ENCODE measurements at places on chromosomes 11 and 22. TPM values are rescaled to one million over a fixed set of nuclear protein-coding genes. Genes with fewer than 3 reads are reported as not detected.

TAF1D gene
- 26.0 TPM for total RNA-seq

GGTLC3 gene
- total RNA-seq, result not detected

DNA sequence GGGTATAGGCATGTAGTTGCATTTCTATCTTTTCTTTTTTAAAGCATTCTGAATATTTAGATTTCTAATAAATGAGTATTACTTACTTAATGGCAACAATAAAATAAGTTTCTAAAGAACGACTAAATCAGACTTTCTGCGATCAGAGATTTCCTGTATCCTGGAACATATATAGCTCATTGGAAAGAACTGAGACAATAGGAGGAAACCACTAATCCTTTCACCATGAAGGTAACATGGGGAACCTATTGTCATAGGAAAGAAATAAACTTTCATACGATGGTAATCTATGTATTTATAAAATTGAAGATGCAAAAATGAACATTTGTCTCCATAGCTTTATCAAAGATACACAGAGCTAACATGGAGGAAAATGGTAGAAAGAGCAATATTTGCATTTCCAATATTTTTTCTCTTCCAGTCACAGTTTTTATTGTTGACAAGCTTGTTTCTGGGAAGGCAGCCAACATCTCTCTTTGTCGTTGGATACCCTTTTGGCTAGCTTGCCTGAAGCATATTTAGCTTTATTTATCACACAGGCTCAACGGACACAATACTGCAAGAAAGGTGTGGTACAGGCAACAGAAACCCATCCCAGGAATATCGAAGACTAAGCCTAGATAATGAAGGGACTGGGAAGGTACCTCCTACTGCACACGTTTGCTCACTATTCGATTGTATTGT lies 293.3 kb upstream of the MPPED2 start:
- H3K36me3 ChIP-seq, result no peaks in the 10 kb centered on the region
- H3K27ac ChIP-seq, result peak overlapping the region; percentile 13
- H3K4me3 ChIP-seq, result peak overlapping the region; percentile 30
- DNase-seq, result no peak
- H3K4me1 ChIP-seq, result peaks cover 55% of the 10 kb centered on the region

GRCh38 chr11:2664791-2665525 lies 34.8 kb downstream of the KCNQ1OT1 start:
- H3K36me3 ChIP-seq, result peaks cover 6% of the 10 kb centered on the region
- H3K4me1 ChIP-seq, result no peaks in the 10 kb centered on the region
- H3K27ac ChIP-seq, result no peak overlapping the region
- no peak for DNase-seq
- H3K4me3 ChIP-seq, result no peak overlapping the region

GRCh38 chr22:46638601-46639431 lies 18.6 kb downstream of the GRAMD4 start:
- H3K4me3 ChIP-seq, result no peak overlapping the region
- H3K27me3 ChIP-seq, result no peaks in the 10 kb centered on the region
- DNase-seq, result no peak
- H3K36me3 ChIP-seq, result no peaks in the 10 kb centered on the region

RIBC2 gene
- not detected for total RNA-seq

- no peak for DNase-seq
- H3K4me3 ChIP-seq, result no peak overlapping the region
- no peak overlapping the region for H3K27ac ChIP-seq
- H3K27me3 ChIP-seq, result no peaks in the 10 kb centered on the region
- no peaks in the 10 kb centered on the region for H3K36me3 ChIP-seq
- no peaks in the 10 kb centered on the region for H3K4me1 ChIP-seq
Observed at GRCh38 chr11:107665018-107665417, 46.8 kb downstream of the SLN start.

GLYAT gene
- total RNA-seq, result 0.72 TPM

- peaks cover 31% of the 10 kb centered on the region for H3K27me3 ChIP-seq
- DNase-seq, result peak; percentile 0
- no peaks in the 10 kb centered on the region for H3K36me3 ChIP-seq
- no peaks in the 10 kb centered on the region for H3K4me1 ChIP-seq
- no peak overlapping the region for H3K27ac ChIP-seq
Observed at GRCh38 chr11:2276280-2277007, 6.1 kb upstream of the ASCL2 start.

DNA sequence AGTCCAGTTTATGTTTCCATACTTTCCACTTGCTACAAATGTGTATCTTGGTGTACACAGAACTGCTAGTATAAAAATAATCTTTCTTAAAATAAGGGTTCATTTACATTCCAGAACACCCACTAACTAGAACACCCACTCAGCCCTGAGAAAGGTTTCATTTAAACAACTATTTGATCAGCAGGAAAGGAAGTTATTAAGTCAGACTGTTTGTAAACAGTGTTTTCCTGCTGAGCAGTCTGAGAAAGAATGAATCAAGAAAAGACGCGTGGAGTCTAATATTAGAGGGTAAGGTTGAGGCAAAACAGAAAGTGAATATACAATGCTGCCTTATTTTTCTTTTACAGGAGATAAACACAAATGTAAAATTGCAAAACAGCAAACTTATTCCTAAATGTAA lies 32.7 kb downstream of the NARS2 start:
- H3K4me1 ChIP-seq, result peaks cover 21% of the 10 kb centered on the region
- H3K27me3 ChIP-seq, result no peaks in the 10 kb centered on the region
- DNase-seq, result no peak
- H3K36me3 ChIP-seq, result peaks cover 6% of the 10 kb centered on the region

DNA sequence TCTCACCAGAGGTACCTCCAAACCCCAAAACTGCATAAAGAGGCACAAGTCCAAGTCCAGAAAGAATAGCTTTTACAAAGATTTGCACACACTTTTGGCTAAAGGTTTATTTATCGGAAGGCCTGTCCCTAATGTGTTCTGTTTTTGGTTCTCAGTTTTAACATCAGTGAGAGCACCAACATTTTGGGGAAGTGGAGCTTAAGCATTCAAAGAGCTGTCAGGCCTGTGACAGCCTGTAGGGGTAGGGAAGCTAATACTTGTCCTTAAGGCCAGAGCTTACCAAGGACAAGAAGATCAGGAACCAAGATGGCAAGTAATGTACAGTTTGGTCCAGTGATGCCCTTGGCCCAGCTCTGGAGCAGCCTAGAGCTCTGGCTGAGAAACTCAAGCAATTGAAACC lies 38.9 kb upstream of the SCUBE2 start:
- H3K27me3 ChIP-seq, result no peaks in the 10 kb centered on the region
- H3K27ac ChIP-seq, result no peak overlapping the region
- H3K4me3 ChIP-seq, result no peak overlapping the region
- no peaks in the 10 kb centered on the region for H3K4me1 ChIP-seq

OPCML gene
- total RNA-seq, result 0.56 TPM

GRCh38 chr11:9530901-9531625 lies 42.4 kb upstream of the WEE1 start:
- no peak overlapping the region for H3K27ac ChIP-seq
- no peaks in the 10 kb centered on the region for H3K27me3 ChIP-seq
- peaks cover 12% of the 10 kb centered on the region for H3K4me1 ChIP-seq
- H3K4me3 ChIP-seq, result no peak overlapping the region
- H3K36me3 ChIP-seq, result no peaks in the 10 kb centered on the region
- DNase-seq, result no peak

GRCh38 chr11:114776956-114777355 lies 98.6 kb downstream of the NXPE2 start:
- no peaks in the 10 kb centered on the region for H3K36me3 ChIP-seq
- no peaks in the 10 kb centered on the region for H3K27me3 ChIP-seq
- DNase-seq, result no peak
- H3K4me3 ChIP-seq, result no peak overlapping the region
- H3K27ac ChIP-seq, result no peak overlapping the region

HRAS gene
- 58.1 TPM for total RNA-seq

- H3K27ac ChIP-seq, result peak within 1 kb of the TSS; percentile 46
- no peaks in the 10 kb centered on the region for H3K27me3 ChIP-seq
- H3K4me3 ChIP-seq, result peak within 1 kb of the TSS; percentile 50
- no peaks in the 10 kb centered on the region for H3K36me3 ChIP-seq
- peak; percentile 95 for DNase-seq
Observed at GRCh38 chr22:23144932-23145877, at the start of gene RAB36. TSS of gene RAB36 (plus strand) at chr22:23145477. CDS start at chr22:23146617, 1,140 bp downstream.

GRCh38 chr11:118436639-118437207 lies 431 bp downstream of the KMT2A start:
- peak; percentile 37 for DNase-seq
- H3K4me3 ChIP-seq, result peak overlapping the region; percentile 94
- H3K27ac ChIP-seq, result peak overlapping the region; percentile 93
- H3K36me3 ChIP-seq, result no peaks in the 10 kb centered on the region

MS4A2 gene
- total RNA-seq, result 0.23 TPM

- no peak for DNase-seq
Observed at GRCh38 chr11:119318240-119319135, 1.6 kb upstream of the MCAM start.

DNA sequence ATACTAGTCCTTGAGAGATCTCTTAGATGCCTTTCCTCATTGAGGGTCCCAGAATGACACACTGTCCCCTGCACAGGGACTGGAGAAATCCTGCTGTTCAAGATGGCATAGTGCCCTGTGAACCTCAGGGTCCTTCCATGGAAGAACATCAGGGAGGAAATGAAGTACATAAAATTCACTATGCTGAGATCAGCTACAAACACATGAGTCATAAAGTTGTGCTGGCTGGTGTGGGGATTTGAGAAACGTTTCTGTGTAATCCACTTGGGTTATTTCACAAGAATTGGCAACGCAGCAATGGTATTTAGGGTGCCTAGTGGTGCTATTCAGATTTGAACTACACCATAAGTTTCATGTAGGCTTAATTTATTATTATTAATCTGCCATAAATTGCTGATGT lies 174.4 kb downstream of the MAML2 start:
- peaks cover 3% of the 10 kb centered on the region for H3K4me1 ChIP-seq
- H3K4me3 ChIP-seq, result no peak overlapping the region
- H3K27me3 ChIP-seq, result no peaks in the 10 kb centered on the region
- DNase-seq, result no peak
- peak overlapping the region; percentile 36 for H3K27ac ChIP-seq

SLC17A6 gene
- not detected for total RNA-seq

DNA sequence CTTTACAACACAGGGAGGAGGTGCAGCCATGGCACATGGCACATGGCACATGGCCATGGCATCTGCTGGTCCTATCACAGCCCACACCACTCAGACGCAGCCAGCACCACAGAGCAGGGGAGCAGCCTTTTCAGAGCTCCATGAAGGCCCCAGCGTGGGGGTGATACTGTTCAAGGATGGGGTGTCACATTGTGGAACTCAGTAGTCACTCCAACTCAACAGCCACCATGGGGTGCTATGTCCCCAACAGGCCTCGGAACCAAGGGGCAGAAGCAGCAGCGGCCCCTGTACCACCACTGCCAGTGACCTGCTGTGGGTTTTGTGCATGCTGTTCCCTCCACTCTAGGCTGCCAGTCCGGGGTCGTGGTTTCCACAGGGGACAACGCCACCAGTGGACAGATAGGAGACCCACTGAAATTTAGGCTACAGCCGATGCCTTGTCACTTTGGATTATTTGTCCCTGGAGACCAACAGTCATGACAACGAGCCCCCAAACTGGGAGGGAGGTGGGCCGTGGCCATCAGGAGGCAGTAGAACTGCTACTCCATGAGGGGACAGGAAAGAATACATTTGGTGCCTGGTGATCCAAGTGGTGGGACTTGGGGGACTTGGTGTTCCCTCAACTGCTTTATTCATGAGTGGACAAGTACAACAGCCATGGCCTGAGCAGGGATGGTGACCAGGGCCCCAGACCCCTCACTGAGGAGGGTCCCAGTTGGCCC lies 30.4 kb upstream of the CD81 start:
- no peak for DNase-seq
- H3K36me3 ChIP-seq, result no peaks in the 10 kb centered on the region
- H3K27ac ChIP-seq, result no peak overlapping the region
- H3K4me1 ChIP-seq, result no peaks in the 10 kb centered on the region

DNA sequence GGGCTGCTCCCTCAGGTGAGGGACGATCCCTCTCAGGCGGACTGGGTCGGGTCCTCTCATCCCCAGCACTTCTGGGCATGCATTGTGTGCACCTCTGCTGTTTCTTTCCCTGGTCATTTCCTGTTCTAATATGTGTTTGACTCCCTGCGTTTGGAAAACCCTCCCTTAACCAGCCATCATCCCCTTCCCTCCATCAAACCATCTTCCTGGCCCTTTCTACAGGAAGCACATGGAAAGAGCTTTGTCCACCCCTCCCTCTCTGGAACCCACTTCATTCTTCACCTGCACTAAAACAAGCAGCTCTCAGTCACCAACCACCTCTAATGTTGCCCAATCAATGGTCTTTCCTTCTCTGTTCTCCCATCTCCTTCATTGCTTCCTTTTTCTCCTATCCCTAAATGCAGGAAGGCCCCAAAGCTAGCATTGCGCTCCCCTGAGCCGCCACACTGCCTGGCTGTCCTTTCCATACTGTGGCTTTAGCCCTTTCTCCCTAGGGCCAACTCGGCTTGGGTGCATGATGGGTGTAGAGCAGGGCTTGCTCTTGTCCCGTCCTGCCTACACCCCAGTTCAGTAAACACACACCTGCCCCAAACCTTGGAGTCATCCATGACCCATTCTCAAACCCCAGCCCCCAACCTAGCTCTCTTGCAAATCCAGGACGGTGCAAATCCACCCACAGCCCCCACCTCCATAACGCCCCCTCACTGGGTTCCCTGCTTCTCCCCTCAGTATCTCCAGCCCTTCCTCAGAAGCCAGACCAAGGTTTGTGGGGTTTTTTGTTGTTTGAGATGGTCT lies 5.4 kb upstream of the GAS2L1 start:
- DNase-seq, result no peak
- peaks cover 2% of the 10 kb centered on the region for H3K4me1 ChIP-seq
- H3K36me3 ChIP-seq, result peaks cover 10% of the 10 kb centered on the region

MACROD1 gene
- 113 TPM for total RNA-seq

GRIA4 gene
- not detected for total RNA-seq

GRCh38 chr11:66636411-66636810 lies 2.1 kb upstream of the RBM4 start:
- no peak for DNase-seq
- no peak overlapping the region for H3K4me3 ChIP-seq
- H3K27me3 ChIP-seq, result no peaks in the 10 kb centered on the region

- no peak overlapping the region for H3K4me3 ChIP-seq
- H3K36me3 ChIP-seq, result no peaks in the 10 kb centered on the region
- no peak overlapping the region for H3K27ac ChIP-seq
Observed at GRCh38 chr11:79392161-79392560, 48.7 kb downstream of the TENM4 start.

DNA sequence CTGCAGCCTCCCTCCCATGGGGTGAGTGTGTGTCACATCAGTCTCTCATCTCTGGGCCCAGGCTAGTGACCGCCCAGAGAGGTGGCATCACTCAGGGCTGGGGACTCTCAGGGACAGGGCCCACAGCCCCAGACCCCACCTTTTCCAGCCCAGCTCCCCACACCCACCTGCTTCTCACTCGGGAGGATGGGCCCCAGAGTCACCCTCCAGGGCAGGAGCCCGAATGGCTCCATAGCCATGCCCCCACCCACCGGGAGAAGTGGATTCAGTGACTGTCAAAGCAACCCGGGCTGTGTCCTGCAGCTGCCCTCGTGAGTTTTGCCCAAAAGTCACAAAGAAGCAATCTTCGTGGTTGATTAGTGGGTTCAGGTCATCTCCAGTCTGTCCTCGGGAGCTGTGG lies 26.0 kb downstream of the PARVG start:
- H3K27ac ChIP-seq, result no peak overlapping the region
- H3K4me3 ChIP-seq, result no peak overlapping the region
- no peaks in the 10 kb centered on the region for H3K27me3 ChIP-seq
- H3K36me3 ChIP-seq, result no peaks in the 10 kb centered on the region

GRCh38 chr11:73539506-73540084 lies 58.3 kb downstream of the FAM168A start:
- no peak overlapping the region for H3K4me3 ChIP-seq
- DNase-seq, result no peak
- H3K27ac ChIP-seq, result no peak overlapping the region
- H3K36me3 ChIP-seq, result no peaks in the 10 kb centered on the region
- no peaks in the 10 kb centered on the region for H3K27me3 ChIP-seq
- H3K4me1 ChIP-seq, result peaks cover 27% of the 10 kb centered on the region

PLEKHA7 gene
- 22.9 TPM for total RNA-seq

ENTHD1 gene
- total RNA-seq, result not detected

GRCh38 chr11:44993971-44994704 lies 43.5 kb upstream of the TP53I11 start:
- H3K27ac ChIP-seq, result no peak overlapping the region
- H3K36me3 ChIP-seq, result no peaks in the 10 kb centered on the region
- peaks cover 8% of the 10 kb centered on the region for H3K4me1 ChIP-seq
- no peaks in the 10 kb centered on the region for H3K27me3 ChIP-seq

Data from heart right ventricle (tissue), 16 donors.